ENCODE measurements at places on chromosomes 6 and 20.

DNA sequence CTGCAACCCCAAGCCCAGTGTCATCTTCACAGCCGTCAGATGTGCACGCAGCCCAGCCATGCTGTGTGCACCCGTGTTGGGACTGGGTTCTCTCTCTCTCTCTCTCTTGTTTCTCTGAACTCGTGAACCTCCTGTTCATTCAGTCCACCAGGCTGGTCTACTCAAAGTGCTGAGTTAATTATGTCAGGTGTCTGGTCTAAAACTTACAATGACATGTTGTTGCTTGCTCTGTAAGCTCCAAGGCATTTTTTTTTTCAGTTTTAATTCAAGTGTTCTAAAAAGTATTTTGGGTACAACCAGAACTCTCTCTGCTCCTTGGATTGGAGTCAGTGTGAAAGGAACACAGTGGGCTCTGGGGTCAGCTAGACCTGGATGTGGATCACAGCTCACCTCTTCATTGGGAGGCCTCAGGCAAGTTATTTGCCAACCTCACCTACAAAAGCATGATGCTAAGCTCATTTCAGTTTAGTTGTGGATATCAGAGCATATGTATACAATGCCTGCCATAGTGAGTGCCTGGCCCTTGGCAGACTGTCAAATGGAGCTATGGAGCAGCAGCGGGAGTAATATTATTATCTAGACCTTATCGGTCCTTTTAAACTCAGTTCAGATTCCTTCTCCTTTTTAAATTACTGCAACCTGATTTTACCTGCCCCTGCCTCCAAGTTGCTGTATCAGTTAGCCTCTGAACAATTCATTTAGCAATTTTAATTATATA is 59.5 kb downstream of the PLEKHG1 start:
- no peak for DNase-seq

GRCh38 chr6:112249489-112249888 is 4.9 kb downstream of the LAMA4 start:
- no peak for DNase-seq

GRCh38 chr20:32454164-32455145 is 96.3 kb downstream of the ASXL1 start:
- DNase-seq: no peak

DNA sequence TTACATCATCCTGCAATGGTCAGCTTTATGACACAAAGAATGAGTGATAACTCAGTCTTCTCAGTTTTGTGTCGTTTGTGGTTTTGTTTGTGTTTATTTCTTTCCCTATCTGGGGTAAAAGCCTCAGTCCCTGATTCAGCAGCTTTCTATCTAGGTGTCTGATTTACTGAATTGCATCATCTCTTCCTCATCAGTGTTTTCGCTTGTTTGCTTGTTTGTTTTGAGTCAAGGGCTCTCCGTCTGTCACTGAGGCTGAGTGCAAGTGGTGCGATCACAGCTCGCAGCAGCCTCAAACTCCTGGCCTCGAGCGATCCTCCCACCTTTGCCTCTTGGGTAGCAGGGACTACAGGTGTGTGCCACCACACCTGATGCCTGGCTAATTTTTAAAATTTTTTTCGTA is 548.9 kb downstream of the PRKN start:
- no peak for DNase-seq

DNA sequence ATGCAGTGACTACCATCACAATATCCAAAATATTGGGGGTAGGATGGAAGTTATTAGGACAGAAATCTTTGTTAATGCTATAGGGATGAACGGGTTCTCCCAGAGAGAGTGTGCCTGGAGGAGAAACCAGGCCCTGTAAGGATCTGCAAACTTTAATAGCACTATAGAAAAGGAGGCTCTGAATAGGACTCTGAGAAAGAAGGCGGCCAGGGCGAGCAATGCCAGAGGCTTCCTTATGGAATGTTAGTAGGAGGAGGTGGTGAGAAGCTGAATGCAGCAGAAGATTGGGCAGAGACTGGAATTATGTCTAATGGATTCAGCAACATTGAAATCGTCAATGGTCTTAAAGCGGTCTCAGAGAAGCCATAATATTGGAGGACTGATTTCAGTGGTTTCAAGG is 84.6 kb upstream of the SYNDIG1 start:
- DNase-seq: no peak

- no peak for DNase-seq
Observed at GRCh38 chr6:32210191-32210601, 13.7 kb downstream of the NOTCH4 start.

- no peak for DNase-seq
Observed at GRCh38 chr6:26501482-26501986, 1.4 kb downstream of the BTN1A1 start.

GRCh38 chr6:119506631-119507174 is 157.1 kb upstream of the MAN1A1 start:
- DNase-seq: no peak

- DNase-seq: no peak
Observed at GRCh38 chr6:36944650-36945049, 9.9 kb upstream of the PI16 start.

DNA sequence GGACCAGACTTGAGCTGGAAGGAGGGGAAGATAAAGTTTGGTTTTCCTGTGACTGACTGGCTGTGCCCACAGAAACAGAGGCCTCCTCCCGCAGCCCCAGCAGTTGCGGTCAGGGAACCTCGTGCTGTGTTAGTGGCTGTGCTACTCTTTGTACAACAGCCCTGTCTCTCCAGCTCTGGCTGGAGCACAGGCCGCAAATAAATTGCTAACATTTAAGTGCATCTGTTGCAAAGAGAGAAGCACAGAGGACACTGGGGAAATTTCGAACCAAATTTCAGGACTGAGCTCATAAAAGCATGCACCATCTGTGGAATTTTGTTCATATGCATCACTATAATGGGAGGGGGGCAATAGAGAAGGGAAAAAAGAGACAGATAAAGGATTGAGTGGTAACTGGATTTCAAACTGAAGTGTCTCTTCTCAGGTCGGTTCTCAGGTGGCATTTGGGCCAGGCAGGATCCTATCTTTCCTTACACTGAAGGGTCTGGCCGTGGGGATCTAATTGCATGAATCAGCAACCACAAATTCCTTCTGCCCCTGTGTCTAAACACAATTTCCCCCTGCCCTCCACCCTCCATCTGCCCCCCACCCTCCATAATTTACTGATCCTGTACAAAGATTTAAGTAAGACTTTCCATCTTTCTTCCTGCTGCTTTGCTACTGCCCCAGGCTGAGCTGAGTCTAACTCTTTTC is 88.9 kb upstream of the ATXN1 start:
- no peak for DNase-seq

DNA sequence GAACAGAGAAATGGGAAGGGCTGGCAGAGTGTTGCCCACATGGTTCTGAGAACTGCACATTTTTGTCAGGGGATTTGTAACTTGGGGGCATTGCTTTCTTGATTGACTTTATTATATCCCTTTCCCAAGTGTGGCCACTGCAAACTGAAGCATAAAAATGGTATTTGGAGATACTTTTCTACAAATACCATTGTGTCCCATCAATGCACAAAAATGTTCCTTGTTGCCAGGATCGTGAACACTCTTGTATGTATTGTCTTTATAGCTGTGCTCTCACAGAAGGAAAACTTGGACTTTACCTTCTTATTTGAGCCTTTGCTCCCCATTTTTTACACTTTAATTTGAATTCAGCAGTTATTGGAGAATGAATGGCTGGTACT is 57.1 kb upstream of the C20orf144 start:
- no peak for DNase-seq

- DNase-seq: no peak
Observed at GRCh38 chr6:108114841-108115597, 40.5 kb upstream of the OSTM1 start.

GRCh38 chr6:57108691-57109090 is 18.7 kb downstream of the ZNF451 start:
- DNase-seq: peak; percentile 31

DNA sequence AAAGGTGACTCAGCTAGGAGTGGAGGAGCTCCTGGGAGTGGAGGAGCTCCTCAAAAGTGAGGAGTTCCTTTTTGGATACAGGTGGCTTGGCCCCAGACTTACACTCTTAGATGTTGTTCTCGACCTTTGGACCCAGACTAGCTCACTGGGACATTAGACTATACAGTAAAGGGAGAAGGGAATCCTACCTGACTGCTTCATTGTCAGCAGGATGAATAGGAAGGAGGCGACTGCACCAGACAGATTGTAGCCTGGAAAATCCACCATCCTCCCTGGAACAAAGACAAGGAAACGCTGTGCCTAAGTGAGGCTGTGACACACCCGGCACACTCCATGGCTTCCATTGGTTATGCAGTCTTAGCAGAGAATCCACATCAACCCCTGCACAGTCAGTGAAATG is at the start of gene BTNL2:
Gene BTNL2 (minus strand): TSS at position 325 of the 400 bp plus-strand sequence. CDS start 58 bp downstream, at position 267.
- DNase-seq: no peak

GRCh38 chr6:24723270-24723669 is 4.3 kb upstream of the C6orf62 start:
- DNase-seq: no peak

DNA sequence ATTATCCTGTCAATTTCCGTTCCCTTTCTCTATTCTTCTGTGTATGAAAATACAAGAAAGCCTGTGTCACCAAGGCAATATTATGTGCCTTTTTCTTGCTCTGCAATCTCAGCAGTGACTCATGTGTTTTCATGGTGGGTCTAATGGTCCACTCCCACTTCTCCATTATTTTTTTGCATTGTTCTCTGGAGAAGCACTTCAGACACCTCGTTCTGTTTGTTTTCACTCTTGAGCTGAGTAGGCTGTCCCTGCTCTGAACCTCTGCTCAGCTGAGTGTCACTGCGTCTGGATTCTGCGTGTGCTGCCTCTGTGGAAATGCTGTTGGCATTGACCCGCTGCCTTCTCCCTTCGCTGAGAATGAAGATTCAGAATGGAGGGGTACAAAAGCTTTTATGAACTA is 230.6 kb downstream of the TMEM242 start:
- DNase-seq: no peak

DNA sequence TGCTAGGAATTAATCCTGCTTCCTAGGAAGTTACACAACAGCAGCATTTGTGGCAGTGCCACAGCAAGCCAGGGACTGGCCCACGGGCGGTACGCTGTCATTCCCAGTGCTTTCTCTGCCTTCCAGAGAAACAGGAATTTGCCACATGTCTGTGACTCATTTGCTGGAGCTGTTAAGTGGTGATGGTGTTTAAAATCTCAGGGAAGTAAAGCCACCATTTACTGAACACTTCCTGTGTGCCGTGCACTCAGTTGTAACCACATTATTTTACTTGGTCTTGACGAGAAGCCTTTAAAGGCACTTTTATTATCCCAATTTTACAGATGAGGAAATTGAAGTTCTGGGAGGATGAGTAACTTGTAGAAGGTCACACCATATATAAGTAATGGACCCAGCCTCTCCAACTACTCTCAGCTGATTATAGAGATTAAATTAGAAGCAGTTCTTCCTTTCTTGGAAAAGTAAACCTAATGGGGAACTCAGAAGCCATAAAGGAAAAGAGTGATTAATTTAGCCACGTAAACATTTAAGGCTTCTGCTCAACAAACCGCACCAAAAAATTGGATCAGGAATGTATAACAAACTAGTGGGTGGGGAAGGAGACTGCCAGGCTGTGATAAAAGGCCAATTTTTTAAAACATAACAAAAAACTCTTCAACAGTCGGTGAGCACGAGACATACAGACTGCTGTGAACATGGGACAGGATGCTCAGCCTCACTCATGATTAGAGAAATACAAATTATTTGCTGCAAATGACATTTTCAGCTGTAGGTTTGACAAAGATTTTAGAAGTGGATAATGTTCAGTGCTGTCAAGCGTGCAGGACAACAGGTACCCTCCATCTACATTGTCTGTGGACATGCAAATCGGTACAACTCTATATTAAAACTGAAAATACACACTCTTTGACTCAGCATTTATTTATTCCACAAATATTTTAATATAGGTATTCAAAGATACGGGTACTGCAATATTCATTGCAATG is 311.2 kb downstream of the NRN1 start:
- no peak for DNase-seq

DNA sequence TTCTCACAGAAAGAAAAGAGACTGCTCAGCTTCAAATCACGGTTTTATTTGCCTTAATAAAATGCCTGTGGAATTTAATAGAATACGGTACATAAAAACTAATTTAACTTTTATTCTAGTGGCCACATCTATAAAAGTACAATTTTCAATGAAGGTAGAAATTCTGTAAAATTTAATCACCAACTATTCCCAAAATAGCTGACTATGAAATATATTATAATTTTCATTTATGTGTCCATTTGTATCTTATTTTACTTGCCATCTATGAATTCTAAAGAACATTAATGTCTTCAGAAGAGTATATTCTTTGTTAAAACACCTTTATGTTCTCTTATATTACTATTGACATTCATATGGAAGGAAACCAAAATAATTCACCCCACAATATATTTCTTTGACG is 192.6 kb downstream of the BTBD3 start:
- no peak for DNase-seq

- no peak for DNase-seq
Observed at GRCh38 chr20:49603209-49603627, 35.3 kb upstream of the PTGIS start.

- no peak for DNase-seq
Observed at GRCh38 chr20:9912858-9913434, 74.1 kb upstream of the PAK5 start.

- peak; percentile 12 for DNase-seq
Observed at GRCh38 chr6:786946-787763, 94.2 kb upstream of the EXOC2 start.

GRCh38 chr6:134706806-134707205 is 243.1 kb downstream of the ALDH8A1 start:
- no peak for DNase-seq

GRCh38 chr20:63092660-63093215 is 86.0 kb upstream of the BHLHE23 start:
- DNase-seq: no peak

DNA sequence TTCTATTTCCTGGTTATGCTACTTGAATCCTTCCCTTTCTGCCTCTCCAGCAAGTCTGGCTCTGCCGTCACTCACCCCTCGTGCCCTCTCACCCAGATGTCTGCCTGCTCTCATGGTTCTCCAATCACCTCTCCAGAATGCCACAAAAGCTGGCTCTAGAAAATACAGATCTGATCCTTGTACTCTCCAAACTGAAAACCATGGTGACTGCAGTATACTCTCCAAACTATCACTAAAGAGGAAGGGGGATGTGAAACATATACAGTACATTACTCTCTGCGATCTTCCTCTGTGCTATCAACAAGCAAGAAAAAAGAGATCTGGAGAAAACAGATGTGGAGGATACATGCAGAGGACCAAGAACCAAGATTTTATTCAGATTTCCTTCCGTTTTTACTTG is 91.1 kb downstream of the ATXN1 start:
- DNase-seq: no peak

- DNase-seq: no peak
Observed at GRCh38 chr20:61331543-61331942, 79.5 kb downstream of the CDH4 start.

- no peak for DNase-seq
Observed at GRCh38 chr20:51412951-51413481, 129.5 kb downstream of the NFATC2 start.

Measured in GM12864 (cell line).